Fibroblast of the conjunctiva (primary cell): ENCODE measurements at places on chromosomes 5 and 9.

DNA sequence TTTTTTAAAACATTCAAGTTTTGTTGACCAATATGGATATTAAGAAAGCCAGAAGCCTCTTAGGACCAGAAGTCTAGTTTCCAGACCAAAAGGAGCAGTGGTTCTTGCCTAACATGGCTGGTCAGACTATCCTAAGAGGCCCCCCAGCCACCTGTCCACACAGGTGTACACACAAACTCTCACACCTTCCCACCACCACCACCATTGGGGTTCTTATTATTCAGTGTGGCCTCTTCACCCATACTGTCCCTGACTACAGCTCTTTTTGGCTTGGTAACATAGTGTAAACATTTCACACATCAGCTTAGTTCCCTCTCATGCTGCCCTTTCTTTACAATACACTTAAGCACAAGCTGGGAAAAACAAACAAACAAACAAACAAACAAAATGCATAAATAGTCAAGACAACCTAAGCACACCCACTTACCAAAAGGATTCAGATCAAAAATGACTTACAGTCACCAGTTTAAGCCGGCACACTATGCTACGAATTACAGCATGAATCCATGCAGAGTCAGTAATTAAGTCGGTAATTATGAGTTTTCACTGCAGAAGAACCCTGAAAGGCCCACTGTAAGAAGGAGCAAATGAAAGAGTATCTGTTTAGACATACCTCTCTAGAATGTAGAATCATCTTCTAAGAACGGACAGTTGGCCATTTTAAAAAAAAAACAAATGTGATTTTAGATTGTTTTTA, 9.5 kb downstream of the LHFPL2 start:
- no peak for DNase-seq

- DNase-seq, result no peak
These were observed 35.4 kb downstream of the PRLR start for GRCh38 chr5:35194635-35195471.

DNA sequence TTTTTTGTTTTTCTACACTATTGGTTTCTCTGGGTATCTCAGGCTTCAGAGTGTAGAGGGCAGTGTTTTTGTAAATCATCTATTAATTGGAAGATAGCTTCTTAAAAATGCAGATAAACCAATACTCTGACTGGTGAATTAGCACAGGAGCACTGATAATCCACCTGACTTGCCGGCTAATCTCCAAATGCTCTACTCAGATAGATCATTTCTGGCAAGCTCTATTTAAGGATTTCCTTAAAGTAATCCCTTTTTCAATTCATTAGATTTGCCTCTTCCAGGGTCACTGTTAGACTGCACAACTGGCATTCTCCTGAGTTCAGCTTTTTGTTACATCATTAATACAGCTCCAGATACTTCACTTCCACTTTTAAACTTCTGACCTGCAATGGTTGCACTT, 1390.3 kb upstream of the NUDT12 start:
- no peak for DNase-seq

GRCh38 chr9:123508048-123508447, 152.1 kb downstream of the CRB2 start:
- DNase-seq, result no peak

GRCh38 chr5:89277816-89278215, 394.8 kb upstream of the MEF2C start:
- no peak for DNase-seq

- DNase-seq, result no peak
These were observed 7.0 kb downstream of the MAST4 start for GRCh38 chr5:66603164-66603563.

GRCh38 chr9:101117161-101117560, 88.6 kb downstream of the PLPPR1 start:
- DNase-seq, result no peak

GRCh38 chr5:111116550-111116949, 24.4 kb downstream of the WDR36 start:
- DNase-seq, result no peak
